ENCODE measurements at places on chromosomes 6 and 20. TPM values are rescaled to one million over a fixed set of nuclear protein-coding genes. Genes with fewer than 3 reads are reported as not detected.

DNA sequence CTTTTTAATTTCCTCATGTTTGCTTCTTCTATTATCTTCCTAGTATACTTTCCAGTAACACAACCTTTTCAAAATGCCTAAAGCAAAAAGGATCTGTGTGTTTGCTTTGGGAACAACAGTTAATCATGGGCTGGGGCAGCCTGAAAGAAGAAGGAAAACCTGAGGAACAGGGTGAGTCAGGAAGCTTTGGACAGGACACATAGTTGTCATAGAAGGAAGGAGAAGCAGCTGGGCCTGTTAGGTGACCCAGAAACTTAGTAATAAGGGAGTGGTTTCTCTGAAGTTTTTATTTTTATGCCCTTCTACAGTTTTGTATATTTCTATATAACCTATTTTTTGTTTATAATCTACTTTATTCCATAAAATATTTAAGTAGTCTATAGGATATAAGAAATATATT lies 61.4 kb downstream of the CD24 start:
- H3K4me3 ChIP-seq, result no peak overlapping the region
- no peaks in the 10 kb centered on the region for H3K36me3 ChIP-seq
- H3K4me1 ChIP-seq, result peaks cover 25% of the 10 kb centered on the region
- H3K27me3 ChIP-seq, result no peaks in the 10 kb centered on the region
- peak overlapping the region; percentile 49 for H3K27ac ChIP-seq
- DNase-seq, result peak; percentile 28

- H3K4me3 ChIP-seq, result no peak overlapping the region
- H3K27me3 ChIP-seq, result no peaks in the 10 kb centered on the region
- H3K4me1 ChIP-seq, result no peaks in the 10 kb centered on the region
- no peaks in the 10 kb centered on the region for H3K36me3 ChIP-seq
- H3K27ac ChIP-seq, result no peak overlapping the region
- no peak for DNase-seq
Observed at GRCh38 chr20:58344741-58345140, 35.2 kb downstream of the RAB22A start.

- no peak overlapping the region for H3K27ac ChIP-seq
- H3K4me3 ChIP-seq, result no peak overlapping the region
- peak; percentile 81 for DNase-seq
Observed at GRCh38 chr6:122530440-122531046, 58.9 kb upstream of the SERINC1 start.

- DNase-seq, result no peak
- H3K4me1 ChIP-seq, result no peaks in the 10 kb centered on the region
- H3K27me3 ChIP-seq, result no peaks in the 10 kb centered on the region
- H3K36me3 ChIP-seq, result no peaks in the 10 kb centered on the region
- no peak overlapping the region for H3K27ac ChIP-seq
- H3K4me3 ChIP-seq, result no peak overlapping the region
Observed at GRCh38 chr20:20411836-20412235, 43.9 kb downstream of the INSM1 start.

DNA sequence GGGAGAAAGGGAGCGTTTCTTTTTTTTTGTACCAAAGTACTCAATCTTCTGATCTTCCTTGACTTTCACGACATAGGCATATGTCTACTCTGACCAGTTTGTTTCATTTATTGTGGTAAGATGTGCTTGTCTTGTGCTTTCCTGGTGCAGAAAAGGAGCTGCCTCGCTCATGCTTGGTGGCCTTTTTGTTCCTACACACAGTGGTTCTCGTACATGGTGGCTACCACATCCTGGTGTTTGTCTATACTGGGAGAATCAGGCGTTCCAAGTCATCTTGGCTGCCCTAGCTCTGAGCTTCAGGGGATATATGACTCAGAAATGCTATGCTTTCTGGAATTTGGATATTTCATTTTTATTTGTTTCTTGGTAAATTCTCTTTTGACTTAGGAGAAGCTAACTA lies 31.8 kb downstream of the MYB start:
- DNase-seq, result no peak
- H3K27me3 ChIP-seq, result no peaks in the 10 kb centered on the region
- H3K4me3 ChIP-seq, result no peak overlapping the region
- no peaks in the 10 kb centered on the region for H3K36me3 ChIP-seq
- peaks cover 4% of the 10 kb centered on the region for H3K4me1 ChIP-seq
- no peak overlapping the region for H3K27ac ChIP-seq

DNA sequence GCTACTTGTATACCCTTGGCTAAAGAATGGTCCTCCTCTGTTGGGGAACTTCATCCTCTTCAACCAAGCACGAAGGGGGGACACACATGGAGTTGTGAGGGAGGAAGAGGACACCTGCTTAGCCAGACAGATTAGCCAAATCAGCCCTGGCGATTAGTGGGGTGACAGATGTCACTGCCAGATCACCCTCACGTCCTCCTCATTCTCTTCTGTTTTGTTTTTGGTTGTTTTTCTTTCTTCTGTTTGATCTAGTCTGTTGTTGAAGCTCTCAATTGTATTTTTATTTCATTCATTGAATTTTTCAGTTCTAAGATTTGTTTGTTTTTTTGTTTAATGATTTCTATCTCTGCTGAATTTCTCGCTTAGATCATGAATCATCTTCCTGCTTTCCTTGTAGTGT lies 27.5 kb upstream of the NKX2-4 start:
- no peaks in the 10 kb centered on the region for H3K36me3 ChIP-seq
- no peaks in the 10 kb centered on the region for H3K27me3 ChIP-seq
- H3K4me3 ChIP-seq, result no peak overlapping the region
- H3K4me1 ChIP-seq, result no peaks in the 10 kb centered on the region

DNA sequence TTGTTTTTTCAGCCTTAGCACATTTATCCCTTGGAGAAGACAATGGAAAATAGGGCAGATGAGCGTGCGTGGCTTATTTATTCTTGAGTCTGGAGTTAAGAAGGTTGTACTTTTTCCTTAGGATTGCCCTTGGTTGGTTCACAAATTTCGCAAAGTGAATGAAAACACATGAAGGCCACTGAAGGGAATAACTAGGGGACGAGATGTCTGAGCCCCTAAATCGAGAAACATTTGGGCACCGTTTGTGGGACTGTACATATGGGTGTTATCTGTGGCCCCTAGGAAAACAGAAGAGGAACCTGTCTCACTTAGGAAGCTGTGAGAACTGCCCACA lies 19.4 kb upstream of the TRIM27 start:
- H3K4me3 ChIP-seq, result no peak overlapping the region
- H3K36me3 ChIP-seq, result no peaks in the 10 kb centered on the region
- H3K4me1 ChIP-seq, result no peaks in the 10 kb centered on the region
- DNase-seq, result no peak
- no peaks in the 10 kb centered on the region for H3K27me3 ChIP-seq

DNA sequence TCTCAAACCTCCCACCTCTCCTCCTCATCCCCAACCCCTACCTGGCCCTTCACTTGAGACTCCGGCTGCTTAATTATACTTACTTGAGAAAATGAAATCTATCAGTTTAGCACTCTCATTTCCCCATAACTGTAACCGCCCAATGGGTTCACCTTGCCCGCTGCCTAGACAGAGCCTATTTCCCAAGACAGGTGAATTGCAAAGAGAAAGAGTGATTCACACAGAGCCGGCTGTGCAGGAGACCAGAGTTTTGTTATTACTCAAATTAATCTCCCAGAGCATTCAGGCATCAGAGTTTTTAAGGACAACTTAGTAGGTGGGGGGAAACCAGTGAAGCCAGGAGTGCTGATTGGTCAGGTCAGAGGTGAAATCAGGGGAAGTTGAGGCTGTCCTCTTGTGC lies 301.4 kb upstream of the CDYL start:
- DNase-seq, result no peak
- H3K27ac ChIP-seq, result no peak overlapping the region
- H3K4me1 ChIP-seq, result peaks cover 4% of the 10 kb centered on the region

PSMF1 gene
- total RNA-seq, result 97.3 TPM

DNA sequence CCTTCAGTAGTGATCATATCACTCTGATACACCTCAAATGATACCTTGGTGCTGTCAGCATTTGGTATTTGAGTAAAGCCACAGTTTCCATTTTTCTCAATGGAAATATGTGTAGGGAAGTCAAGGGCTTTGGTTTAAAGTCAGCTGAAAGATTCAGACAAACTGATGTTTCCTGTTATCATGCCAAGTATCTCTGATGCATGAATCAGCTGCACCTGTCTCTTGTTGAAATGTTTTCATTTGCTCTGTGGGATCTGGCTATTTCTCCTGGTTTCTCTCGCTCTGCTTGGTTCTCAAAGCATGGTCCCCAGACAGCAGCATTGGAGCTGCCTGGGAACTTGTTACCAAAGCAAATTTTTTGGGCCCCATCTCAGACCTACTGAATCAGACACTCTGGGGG lies 23.5 kb downstream of the ZFP64 start:
- no peak overlapping the region for H3K4me3 ChIP-seq
- no peaks in the 10 kb centered on the region for H3K27me3 ChIP-seq
- H3K27ac ChIP-seq, result no peak overlapping the region
- no peaks in the 10 kb centered on the region for H3K4me1 ChIP-seq
- no peak for DNase-seq
- no peaks in the 10 kb centered on the region for H3K36me3 ChIP-seq

DNA sequence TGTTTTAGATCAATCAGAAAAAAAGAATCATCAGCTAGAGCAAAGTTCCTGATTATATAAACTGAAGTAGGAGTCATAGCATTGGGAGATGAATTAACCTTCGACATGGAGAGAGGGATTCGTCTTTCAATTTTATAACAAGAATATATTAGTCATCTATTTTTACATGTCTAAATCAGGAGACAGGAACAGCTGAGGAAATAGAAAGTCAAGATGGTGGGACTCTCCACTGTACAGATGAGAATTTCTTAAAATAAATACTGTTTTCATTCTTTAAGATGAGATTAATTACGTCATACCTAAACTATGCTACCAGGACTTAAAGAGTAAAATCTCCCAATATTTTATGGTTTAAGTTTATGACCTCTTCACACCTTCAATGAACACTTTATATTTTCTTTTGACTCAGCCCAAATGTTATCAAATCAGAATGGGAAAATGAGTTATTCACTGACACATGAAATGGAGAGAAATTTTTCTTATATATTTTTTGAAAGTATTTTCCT lies 1137.7 kb downstream of the EPHA7 start:
- no peak for DNase-seq
- no peak overlapping the region for H3K4me3 ChIP-seq
- H3K36me3 ChIP-seq, result no peaks in the 10 kb centered on the region
- no peaks in the 10 kb centered on the region for H3K4me1 ChIP-seq
- H3K27me3 ChIP-seq, result no peaks in the 10 kb centered on the region

DNA sequence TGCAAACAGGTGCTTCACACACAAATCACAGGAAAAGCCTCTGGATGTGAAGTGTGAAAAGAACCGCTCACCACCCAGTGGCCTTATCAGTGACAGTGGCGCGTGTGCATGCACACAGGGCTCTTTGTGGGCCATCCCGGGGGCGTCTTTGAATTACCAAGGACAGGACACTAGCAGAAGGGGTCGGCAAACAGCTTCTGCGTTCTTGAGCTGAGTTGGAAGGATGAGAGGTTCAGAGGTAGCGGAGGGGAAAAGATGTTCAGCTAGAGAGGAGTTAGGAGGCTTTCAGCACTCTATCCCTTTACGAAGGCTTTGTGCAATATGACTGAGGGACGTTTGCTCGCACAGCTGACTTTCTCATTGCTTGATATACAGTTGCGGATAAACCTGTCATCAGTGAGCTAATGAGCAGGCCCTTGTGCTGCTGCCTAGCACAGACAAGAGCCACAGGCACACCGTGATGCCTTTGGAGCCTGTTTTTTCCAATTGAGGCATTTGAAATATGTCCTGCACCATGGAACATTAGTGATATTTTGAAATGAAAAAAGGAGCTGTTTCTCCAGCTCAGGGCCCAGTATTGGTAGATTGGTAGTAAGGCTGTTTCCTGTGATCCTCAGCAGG lies 83.1 kb downstream of the IYD start:
- no peak overlapping the region for H3K27ac ChIP-seq
- H3K27me3 ChIP-seq, result no peaks in the 10 kb centered on the region
- no peak for DNase-seq
- H3K36me3 ChIP-seq, result no peaks in the 10 kb centered on the region

GRCh38 chr6:123168892-123169773 lies 173.1 kb downstream of the CLVS2 start:
- no peak overlapping the region for H3K4me3 ChIP-seq
- no peaks in the 10 kb centered on the region for H3K27me3 ChIP-seq
- no peak for DNase-seq
- H3K4me1 ChIP-seq, result no peaks in the 10 kb centered on the region

DNA sequence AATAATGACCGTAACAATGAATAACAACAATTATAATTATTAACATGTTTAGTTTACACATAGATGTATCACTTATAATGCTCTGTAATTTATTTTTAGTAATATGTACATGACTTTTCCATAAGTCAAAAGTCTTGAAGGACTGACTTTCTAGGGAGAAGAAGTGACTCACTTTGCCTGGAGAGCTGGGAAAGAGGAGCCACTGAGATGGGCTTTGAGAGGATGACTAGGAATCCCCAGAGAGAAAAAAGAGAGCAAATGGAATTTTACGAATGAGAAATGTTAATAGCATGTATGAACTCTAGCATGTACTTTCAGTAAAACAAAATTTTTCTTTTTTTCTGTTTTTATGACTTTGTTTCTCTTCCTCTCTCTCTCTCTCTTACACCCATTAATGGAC lies 67.8 kb upstream of the RALY start:
- H3K36me3 ChIP-seq, result no peaks in the 10 kb centered on the region
- no peak overlapping the region for H3K4me3 ChIP-seq

DNA sequence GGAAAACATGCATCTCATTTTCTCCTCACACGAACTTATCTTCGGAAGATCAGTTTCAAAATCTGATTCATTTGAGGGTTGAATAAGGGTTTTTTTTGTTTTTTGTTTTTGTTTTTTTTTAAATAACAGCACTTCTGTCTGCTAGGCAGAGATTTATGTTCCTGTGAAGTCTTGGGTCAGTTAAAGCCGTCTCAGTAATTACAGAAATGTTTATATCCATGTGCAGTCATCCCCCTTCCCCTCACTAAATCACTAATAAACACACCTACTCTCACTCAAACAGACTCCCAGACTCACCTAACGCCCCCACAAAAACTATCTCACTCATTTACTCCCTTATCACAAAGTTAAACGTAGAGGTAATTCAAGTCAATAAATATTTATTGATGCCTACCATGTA lies 214.2 kb upstream of the SUPT3H start:
- no peak for DNase-seq
- no peaks in the 10 kb centered on the region for H3K27me3 ChIP-seq
- no peak overlapping the region for H3K4me3 ChIP-seq
- peaks cover 24% of the 10 kb centered on the region for H3K4me1 ChIP-seq

GRCh38 chr6:143970456-143971218 lies 37.4 kb downstream of the PLAGL1 start:
- no peak overlapping the region for H3K4me3 ChIP-seq
- peak overlapping the region; percentile 65 for H3K27ac ChIP-seq
- no peaks in the 10 kb centered on the region for H3K27me3 ChIP-seq
- H3K36me3 ChIP-seq, result no peaks in the 10 kb centered on the region

DNA sequence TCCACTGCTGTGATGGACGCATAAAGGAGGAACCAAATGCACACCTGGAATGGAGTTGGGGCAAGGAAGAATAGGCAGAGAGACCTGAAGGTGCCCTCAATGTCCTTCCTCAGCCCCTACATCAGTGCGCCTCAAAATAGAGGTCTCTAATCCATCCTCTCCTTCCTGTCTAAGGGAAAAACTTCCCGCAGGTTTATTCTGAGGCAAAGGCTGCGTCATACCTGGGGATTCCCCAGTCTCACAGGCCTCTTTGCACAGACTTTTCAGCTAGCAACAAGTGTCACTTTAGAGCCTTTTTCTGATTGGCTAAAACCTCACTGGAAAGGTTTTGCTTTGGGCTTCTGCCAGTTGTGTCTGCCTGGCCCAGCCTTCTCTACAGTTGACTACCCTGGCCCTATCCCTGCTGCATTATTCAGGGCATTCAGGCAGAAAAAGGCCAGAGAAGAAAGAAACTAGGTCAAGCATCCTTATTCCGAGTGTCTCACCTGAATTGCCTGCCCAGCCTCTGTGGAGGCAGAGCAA lies 1.8 kb upstream of the HLA-DQB1 start:
- DNase-seq, result peak; percentile 83
- H3K27ac ChIP-seq, result peak overlapping the region; percentile 84
- H3K36me3 ChIP-seq, result no peaks in the 10 kb centered on the region
- H3K27me3 ChIP-seq, result no peaks in the 10 kb centered on the region

PRDM1 gene
- 19.1 TPM for total RNA-seq

All from hepatocyte (in vitro differentiated cells).